ENCODE measurements at places on chromosomes 16 and 17.

- no peak for DNase-seq
Measured at GRCh38 chr16:82265809-82266208, 95.8 kb upstream of the MPHOSPH6 start.

GRCh38 chr16:84408856-84409255 lies 40.5 kb downstream of the ATP2C2 start:
- DNase-seq: no peak

- DNase-seq: no peak
Measured at GRCh38 chr17:80834893-80835275, 156.8 kb upstream of the CHMP6 start.

- DNase-seq: no peak
Measured at GRCh38 chr17:60920107-60920506, 242.5 kb downstream of the BCAS3 start.

- no peak for DNase-seq
Measured at GRCh38 chr16:73094371-73094770, 46.4 kb upstream of the ZFHX3 start.

DNA sequence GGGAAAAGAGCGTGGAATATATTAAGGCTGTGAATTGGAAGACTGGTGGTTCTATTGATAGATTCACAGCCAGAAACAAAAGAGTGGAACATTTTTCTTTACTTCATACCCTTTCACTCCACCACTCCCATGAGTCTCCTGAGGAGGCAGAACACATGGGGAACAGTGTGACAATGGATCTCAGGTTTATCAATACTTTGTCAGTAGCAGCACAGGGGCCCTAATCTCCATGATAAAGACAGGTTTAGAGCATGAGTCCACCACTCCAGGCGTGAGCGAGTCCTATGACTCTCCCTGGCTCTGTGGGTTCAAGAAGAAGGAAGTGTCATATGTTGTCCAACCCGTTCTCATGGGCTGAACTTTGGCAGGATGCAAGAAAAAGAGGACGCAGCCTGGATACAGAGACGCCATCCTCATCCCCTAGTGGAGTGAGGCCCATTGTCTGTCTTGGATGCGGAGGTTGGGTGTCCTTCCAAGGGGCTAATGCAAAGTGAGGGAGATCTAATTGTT lies 361.2 kb downstream of the TMEM114 start:
- DNase-seq: no peak

GRCh38 chr16:22386976-22387375 lies 12.6 kb upstream of the CDR2 start:
- no peak for DNase-seq

DNA sequence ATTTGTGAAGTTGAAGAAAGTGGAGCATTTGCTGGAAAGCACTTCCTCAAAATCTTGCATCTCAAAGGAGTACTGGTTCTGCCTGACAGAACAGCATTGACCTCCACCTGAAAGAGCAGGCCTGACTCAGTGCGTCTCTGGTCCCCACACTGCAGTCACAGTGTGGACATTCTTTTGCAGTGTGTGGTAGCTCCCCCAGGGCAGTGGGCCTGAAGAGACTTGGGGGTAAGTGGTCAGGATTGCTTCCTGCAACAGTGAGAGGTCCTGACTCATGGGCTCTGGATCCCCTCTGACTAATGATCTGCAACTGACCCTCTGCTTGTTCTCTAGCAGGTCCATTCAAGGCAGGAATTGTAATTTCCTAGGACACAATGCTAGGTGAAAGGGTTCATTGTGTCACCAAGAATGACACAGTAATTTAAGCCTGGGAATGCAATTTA lies 204.9 kb upstream of the KCNJ16 start:
- DNase-seq: no peak

DNA sequence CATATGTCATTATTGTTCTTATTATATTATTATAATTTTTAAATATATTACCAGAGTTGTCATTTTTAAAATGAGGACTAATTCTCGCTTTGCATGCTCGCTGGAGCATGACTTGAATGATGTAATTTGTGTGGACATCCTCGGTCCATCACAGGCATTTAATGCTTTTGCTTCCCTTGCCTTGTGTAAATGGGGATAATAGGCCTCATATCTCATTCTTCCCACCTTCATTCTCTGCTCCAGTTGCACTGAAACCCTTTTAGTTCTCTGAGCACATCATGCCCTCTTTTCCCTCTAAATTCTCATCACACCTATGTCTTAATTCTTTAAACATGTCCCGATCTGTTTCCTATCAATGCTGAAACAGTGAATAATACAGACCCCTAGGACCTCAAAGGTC lies 285.4 kb downstream of the HS3ST4 start:
- DNase-seq: no peak

GRCh38 chr17:46851029-46851741 lies at the start of gene WNT9B:
Gene WNT9B (plus strand): TSS chr17:46851583. CDS start chr17:46851639, 56 bp downstream.
- peak; percentile 55 for DNase-seq

DNA sequence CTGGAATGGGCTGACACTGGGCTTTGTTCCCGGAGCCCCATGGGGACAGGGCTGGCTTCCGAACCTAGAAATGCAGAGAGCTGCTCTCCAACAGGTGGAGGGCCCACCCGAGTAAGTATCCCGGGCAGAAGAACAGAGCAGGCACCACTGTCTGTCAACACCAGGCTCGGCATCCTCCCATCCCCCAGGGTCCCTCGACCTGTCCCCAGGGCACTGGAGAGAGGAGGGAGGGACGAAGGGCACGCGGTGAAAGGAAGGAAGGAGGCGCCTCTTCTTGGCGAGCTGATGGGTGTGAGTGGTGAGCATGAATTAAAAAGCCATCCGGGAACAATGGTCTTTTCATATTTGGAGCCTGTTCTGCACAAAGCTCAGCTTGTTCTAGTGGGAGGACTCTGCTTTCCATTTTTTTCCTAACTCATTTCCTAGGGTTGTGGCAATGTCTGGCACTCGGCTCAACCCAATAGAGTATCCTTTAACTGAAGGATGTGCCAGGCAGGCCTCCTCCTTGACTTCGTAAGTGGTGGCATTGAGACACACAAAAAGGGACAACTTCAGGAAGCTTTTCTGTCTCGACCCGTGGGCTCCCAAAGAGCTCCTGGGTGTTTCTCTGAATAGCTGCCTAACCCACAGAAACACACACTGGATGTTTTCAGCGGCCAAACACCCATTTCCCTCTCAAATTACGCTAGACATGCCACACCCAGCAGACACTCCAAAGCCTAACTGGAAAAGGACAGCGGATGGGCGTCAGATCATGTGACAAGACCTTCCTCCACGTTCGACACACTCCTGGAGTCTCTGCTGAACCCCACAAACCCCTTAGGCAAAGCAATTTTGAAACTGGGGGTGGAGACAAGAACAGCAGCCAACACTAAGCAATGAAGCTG lies 47.7 kb downstream of the ZFHX3 start:
- peak; percentile 43 for DNase-seq

DNA sequence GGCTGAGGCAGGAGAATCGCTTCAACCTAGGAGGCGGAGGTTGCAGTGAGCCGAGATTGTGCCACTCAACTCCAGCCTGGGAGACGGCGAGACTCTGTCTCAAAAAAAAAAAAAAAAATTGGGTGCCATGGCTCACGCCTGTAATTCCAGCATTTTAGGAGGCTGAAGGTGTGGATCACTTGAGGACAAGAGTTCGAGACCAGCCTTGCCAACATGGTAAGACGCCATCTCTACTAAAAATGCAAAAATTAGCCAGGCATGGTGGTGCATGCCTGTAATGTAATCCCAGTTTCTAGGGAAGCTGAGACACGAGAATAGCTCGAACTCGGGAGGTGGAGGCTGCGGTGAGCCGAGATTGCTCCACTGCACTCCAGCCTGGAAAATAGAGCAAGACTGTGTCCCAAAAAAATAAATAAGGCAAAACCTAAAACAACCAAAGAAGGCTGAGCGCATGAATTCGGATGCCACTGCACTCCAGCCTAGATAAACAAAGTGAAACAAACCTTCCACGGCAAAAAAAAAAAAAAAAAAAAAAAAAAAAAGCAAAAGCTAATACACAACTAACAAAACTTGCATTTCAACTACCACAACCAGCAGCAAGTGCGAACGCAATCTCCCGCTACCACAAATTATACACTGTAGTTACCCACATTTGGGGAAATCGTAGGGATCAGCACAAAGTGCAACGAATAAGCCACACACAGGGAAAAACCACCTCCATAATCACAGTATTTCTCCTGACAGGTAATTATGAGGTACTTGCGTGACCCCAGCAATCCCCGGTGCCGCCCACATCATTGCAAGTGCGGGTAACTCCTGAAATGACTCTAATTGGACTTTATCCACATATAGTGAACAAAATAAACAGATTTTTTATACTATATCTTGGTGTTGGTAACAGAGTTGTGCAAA lies 25.6 kb downstream of the TEX14 start:
- DNase-seq: no peak

- no peak for DNase-seq
Measured at GRCh38 chr16:89096768-89097391, 3.2 kb downstream of the ACSF3 start.

- no peak for DNase-seq
Measured at GRCh38 chr16:16015849-16016248, 66.4 kb downstream of the ABCC1 start.

DNA sequence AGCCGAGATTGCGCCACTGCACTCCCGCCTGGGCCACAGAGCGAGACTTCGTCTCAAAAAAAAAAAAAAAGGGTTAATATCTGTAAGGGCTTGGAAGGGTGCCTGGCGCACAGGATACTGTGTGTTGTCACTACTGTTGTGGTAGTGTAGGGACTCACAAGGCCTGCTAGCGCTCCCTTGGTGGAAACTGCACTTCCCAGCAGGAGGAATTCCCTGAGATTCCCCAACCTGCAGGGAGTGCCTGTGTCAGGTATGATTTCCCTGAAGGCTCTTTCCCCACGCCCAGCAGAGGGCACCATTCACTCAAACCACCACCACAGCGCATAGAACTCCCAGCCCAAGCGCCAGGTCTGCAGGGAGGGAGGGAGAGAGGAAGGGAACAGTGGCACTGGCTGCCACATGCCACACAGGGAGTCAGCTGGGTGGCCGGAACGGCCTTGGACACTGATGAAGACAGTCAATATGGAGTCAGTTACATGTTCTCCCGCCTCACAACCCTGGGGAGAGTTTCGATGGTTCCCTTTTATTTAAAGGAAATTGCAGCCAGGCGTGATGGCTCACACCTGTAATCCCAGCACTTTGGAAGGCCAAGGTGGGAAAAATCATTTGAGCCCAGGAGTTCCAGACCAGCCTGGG lies 32.7 kb upstream of the CDH1 start:
- peak; percentile 95 for DNase-seq

DNA sequence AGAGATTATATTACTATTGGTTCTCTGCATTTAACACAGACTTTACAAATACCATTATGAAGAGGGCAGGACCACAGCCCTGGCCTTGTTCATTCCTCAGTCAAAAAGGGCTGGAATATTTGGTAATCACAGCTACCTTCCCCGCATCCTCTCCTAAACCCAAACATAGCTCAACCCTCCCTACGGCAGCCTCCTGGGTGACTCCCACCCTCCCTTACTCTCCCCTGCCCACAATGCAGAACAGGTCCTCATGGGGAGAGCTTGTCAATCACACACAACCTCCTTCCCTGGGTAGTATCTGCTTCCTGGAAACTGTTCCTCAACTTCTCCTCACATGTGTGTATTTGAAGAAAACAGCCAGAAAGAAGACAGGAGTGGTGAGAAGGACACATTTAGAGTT lies 224.2 kb downstream of the C16orf78 start:
- DNase-seq: no peak

DNA sequence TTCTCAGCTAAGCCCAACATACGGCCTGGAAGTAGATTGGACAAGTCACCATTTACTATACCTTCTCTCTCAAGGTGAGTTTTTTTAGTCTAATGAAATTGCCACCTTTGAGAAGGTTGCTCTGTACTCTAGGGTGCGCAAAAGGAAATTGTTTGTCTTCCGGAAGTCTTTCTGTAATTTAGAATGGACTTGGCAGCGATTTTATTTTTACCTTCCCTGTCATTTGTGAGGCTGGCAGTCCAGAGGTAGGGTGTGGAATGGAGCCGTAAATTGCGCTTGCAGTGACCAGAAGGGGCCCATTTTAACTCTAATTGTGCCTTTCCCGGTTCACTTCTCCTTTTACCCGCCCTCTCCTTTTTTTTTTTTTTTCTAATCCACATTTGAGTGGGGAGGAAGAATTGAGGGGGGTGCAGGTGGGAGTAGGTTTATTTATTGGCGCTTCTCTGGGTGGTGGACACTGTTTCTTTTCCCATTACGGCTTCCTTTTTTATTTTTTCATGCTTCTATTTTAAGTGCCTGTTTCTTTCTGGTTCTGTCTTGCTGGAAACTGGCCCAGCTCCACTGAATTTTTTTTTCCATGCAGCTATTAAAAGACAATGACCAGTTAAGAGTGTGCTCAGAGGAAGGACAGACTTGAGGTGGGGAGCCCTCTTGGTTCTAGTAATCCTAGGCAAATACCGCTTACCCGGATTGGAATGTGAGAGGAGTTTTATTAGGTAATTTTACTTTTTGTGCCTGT lies 89.7 kb upstream of the CLEC18A start:
- peak; percentile 68 for DNase-seq

DNA sequence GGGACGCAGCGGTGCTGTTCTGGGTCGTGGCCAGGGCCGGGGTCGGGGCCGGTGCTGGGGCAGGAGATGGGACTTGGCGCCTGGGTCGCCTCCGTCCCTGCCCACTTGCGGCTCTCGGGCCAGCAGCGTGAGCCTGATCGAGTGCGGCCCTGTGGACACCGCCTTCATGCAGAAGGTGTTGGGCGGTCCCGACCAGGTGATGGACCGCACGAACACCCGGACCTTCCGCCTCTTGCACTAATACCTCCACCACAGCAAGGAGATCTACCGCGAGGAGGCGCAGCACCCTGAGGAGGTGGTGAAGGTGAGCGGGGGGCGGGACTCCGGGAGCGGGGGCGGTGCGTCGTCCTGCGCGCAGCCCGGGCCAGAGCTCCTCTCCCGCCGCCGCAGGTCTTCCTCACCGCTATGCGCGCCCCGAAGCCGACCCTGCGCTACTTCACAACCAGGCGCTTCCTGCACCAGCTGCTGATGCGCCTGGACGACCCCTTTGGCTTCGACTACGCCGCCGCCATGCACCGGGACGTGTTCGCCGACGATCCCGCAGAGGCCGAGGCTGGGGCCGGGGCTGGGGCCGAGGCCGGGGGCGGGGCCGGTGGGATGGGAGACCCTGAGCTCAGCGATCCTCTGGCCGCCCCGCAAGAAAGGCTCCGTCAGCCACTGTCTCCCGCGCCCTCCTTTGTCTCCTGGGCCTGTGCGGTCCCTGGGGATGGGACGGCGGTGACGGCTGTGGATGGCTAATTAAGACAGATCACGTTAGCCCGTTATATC lies 4.5 kb upstream of the HSD17B1 start:
- DNase-seq: peak; percentile 93

- DNase-seq: peak; percentile 97
Measured at GRCh38 chr16:70428178-70428998, 10.5 kb downstream of the ST3GAL2 start.

DNA sequence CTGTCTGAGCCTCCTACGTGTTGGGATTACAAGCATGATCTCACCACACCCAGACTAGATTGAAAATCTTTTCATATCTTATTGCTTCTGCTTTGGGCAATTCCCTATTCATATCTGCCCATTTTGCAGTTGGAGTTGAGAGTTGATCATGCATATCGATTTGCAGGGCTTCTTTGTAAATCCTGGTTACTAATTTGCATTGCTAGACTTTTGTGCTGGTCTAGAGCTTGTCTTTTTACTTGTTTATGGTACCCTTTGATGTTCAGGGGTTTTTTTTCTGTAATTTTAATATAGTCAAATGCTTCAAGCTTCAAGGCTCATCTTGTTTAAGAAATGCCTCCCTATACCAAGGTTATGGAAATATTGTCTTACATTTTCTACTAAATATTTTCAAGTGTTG lies 23.5 kb upstream of the CMIP start:
- DNase-seq: no peak

- DNase-seq: no peak
Measured at GRCh38 chr16:73025151-73025855, 22.6 kb downstream of the ZFHX3 start.

GRCh38 chr17:13958773-13959172 lies 110.5 kb upstream of the COX10 start:
- DNase-seq: no peak
